ENCODE measurements at places on chromosomes 2 and 18.

- DNase-seq, result no peak
Measured at GRCh38 chr2:222960126-222960525, 91.9 kb upstream of the KCNE4 start.

DNA sequence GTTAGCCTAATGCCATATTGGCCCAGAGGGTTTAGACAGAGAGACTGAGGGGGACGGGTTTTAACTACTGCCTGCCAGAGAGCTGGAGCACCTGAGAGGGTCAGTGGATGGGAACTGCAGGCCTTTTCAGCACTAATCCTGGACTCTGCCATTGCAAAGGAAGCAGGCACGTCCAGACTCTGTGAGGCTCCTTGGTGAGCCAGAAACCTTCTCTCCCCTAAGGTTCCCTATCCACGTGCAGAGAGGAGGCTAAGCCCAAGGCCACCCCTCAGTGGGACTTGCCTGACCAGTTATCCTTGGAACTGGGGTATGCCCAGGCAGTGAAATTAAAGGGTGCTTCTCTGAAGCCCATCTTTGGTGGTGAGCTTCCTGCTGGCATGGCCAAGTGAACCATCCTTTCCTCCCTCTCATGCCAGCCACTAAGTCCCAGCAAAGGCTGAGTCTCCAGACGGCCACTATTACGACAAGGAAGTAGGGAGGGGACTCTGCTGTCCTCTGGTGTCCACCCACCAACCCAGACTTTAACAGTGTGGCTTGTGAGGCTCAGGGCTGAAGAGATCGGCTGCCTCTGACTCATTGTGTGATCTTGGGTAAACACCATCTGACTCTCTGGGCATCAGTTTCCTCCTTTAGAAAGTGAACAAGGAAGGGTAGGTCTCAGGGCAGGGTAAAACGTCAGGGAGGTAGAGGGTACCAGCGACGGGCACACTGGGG, 3.9 kb upstream of the MLPH start:
- DNase-seq, result no peak

DNA sequence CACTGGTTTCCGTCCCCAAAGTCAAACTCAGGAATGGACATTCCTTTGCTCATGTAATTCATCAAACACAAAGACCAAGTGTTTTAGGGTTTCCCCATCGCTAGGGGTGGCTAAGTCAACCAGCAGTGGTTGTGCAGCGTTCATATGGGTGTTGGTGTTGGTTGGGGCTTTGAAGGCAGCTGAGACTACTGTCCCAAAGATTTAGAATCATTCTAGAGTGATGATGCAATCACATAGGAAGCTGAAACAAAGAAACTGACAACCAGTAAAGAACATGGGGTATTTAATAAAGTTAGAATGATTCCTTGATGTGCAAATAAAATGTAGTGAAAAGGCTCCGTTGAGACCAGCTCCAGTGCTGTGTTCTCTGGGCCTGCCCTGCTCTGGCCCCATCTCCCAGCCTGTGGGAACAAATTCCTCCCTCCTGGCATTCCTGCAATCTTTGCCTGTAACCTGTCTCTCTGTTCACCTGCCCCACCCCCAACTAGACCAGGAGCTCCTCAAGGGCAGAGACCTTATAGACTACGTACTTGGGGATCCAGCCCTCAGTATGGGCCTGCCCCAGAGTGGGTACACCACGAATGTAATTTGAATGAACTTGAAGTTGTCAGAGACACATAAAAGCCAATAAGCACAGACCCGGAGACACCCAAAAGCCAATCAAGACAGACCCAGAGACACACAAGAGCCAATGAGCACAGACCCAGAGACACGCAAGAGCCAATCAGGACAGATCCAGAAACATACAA, 191.7 kb upstream of the TWIST2 start:
- DNase-seq, result no peak

- DNase-seq, result no peak
Measured at GRCh38 chr18:50190926-50191325, 4.0 kb downstream of the MYO5B start.

DNA sequence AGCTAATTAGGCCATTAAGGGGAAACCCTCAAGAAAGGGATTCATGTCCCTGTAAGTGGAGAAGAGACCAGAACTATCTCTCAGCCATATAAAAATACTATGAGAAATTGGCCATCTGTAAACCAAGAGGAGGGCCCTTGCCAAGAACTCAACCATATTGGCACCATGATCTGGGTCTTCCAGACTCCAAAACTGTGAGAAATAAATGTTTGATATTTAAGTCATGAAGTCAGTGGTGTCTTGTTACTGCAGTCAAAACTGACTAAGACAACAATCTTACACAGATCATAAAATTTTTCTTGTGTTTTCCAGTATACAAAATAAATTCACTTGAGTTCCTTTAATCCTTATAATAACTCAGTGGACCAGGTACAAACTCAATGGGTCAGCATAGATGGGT, 589.8 kb upstream of the CDH2 start:
- DNase-seq, result no peak

GRCh38 chr2:198525211-198525969, 721.0 kb downstream of the PLCL1 start:
- no peak for DNase-seq

DNA sequence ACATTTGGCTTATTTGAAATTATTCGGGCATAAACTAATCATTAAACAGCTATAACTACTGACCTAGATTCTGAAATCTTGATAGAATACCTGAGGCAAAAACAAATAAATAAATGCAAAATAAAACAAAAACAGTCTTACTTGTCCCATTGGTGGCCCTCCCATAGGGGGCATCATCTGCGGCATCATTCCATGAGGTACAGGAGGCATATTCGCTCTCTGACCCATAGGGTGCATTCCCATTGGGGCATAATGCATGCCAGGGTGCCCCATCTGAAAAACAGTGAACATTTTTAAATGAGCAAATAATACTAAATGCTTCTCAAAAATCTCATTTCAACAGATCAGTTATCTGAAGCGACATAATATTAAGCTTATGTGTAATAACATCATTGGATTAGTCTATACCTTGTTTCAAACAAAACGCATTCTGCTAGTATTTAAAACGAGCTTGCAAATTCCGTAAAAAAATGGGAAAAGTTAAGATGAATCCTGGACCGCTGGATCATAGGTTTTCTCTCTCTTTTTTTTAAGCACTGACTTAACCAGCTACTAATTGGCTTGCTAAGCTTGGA, 1.3 kb downstream of the PRPF40A start:
- no peak for DNase-seq

DNA sequence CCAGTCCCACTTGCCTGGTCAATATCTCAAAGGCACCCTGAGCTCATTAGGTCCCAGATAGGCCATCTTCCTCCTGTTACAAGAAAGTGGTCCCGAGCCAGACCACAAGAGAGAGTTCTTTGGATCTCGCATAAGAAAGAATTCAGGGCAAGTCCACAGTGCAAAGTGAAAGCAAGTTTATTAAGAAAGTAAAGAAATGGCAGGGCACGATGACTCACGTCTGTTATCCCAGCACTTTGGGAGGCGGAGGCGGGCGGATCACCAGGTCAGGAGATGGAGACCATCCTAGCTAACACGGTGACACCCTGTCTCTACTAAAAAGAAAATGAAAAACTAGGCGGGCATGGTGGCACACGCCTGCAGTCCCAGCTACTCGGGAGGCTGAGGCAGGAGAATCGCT, 10.8 kb upstream of the SMAD7 start:
- DNase-seq, result no peak

DNA sequence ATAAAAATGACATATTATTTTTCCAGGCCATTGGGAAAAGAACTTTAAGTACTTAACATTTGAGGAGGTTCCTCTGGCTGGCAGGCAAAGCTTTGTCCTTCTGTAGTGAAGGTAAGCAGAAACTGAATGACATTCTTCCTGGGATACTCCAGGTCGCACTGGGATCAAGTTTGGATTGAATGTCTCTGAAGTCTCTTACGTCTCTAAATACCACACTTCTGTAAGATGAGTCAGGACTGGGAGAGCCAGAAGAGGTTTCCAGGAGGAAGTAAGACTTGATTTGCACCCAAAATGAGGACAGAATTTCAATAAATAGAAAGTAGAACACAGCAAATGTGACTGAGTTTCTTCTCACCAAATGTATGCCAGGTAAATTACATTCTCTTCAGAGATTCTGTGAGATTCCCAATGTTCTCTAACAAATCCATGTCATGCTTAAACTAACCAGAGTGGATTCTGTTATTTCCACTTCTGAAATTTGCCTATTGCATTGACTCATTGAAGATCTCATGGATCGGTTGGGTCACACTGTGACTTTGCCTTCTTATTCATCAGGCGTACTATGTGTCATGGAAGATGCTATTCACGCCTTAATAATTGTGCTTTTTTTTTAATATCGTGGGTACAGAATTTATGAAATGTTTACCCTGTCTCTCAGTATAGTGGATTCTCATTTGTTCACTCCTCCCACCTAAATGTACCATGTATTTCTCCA, 25.5 kb upstream of the VIT start:
- DNase-seq, result no peak

GRCh38 chr2:201699416-201699815, 972 bp upstream of the MPP4 start:
- no peak for DNase-seq

GRCh38 chr2:11920993-11921583, 174.7 kb downstream of the LPIN1 start:
- DNase-seq, result no peak

GRCh38 chr2:171319164-171319810, 114.5 kb downstream of the METTL8 start:
- DNase-seq, result no peak

DNA sequence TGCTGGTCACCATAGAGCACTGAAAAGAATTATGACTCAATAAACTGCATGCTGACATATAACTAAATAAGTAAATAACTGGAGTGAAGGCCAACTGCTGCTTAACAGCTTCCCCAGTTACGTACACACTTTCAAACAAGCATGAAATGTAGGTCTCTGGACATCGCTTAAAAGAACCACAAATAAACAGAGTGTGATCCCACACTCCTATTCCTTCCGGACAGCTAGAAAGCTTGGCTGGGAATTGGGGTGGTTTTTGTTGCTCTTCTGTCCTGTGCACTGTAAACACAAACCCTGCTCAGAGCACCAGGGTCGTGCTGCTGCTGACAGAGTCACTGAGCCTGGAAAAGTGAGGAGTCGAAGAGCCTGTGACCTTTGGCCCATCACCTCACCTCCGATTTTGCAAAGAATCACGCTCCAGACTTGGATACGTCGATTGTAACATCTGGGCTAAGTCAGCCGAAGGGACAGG, 162.7 kb upstream of the NT5C1B start:
- DNase-seq, result no peak

GRCh38 chr18:8602040-8602439, 7.2 kb upstream of the RAB12 start:
- no peak for DNase-seq

- DNase-seq, result no peak
Measured at GRCh38 chr2:1997409-1997808, 253.1 kb upstream of the PXDN start.

- DNase-seq, result no peak
Measured at GRCh38 chr2:201644001-201644400, 698 bp upstream of the TMEM237 start.

DNA sequence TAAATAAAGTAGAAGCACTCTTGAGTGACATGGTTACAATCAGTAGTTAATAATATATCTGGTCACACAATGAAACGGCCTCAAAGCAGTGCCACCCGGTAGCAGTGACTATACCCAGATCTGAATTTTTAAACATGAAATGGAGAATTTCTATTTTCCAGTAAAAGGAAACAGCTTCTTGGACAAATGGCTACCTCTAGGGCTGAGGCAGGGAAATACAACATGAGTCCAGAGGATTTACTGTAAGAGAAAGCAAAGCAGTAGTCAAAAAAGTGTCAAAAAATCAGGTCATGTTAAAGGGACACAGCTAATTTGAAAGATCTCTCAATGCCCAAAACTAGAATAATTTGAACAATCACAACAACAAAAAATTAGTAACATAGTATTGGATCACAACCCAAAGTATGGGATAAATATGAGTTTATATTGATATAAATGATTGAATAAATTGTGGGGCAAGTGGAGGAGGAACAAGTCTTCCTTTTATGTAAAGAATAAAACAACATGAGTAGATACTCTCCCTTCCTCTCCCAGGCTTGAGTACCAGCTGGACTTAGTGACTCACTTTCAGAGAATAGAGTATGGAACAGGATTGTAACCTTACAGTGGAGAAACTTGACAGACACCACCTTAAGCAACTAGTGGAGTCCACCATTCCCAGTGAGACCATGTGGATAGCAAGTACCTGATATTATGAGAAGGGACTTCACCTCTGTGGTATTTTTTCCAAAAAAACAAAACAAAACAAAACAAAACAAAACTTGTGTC, 180.8 kb downstream of the MBD2 start:
- DNase-seq, result no peak

GRCh38 chr18:24991141-24992060, 360.6 kb downstream of the ZNF521 start:
- DNase-seq, result no peak

GRCh38 chr2:183079139-183079775, 710 bp downstream of the DUSP19 start:
- DNase-seq, result no peak

- DNase-seq, result no peak
Measured at GRCh38 chr2:239077260-239077659, 229.4 kb downstream of the TWIST2 start.

DNA sequence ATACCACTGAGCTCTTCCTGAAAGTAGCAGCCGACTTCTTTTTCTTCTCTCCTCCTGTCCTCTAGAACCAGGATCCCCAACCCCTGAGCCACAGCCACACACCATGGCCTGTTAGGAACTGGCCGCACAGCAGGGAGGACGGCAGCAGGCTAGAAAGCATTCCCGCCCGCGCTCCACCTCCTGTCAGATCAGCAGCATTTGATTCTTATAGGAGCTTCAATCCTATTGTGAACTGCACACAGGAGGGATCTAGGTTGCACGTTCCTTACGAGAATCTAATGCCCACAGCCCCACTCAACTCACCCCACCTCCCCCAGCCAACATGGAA, 179.1 kb upstream of the SH3BP4 start:
- DNase-seq, result no peak

DNA sequence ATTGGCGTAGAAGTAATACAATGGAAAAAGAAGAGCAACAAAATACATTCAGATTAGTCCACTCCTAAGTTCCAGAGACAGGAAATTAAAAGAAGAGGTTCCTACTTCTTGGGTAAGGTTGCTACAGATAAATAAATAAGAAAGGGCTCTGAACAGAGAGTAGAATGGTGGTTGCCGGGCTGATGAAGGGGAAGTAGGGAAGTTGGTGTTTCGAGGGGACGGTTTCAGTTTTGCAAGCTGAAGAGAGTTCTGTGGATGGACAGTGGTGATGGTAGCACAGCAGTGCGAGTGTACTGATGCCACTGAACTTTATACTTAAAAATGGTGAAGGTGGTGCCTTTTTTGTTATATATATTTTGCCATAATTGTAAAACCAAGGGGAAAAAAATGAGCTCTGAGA, 48.2 kb downstream of the CABYR start:
- no peak for DNase-seq

DNA sequence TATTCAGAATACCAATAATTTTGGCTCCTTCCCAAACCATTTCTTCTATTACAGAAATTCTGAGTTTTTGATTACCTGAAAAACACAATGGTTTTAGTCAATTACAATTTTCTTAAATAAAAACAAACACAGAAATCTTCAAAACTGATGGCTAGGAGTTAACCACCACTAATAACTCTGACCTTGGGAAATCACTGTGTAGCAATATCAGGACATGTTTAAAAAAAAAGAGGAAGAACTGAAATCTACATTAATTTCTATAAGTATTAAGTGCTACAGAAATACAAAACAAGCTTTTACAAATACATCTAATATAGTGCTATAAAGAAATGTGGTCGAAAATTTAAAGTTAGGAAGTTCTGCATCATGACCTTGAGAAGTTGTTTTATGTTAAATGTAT, 14.9 kb downstream of the L3MBTL4 start:
- DNase-seq, result no peak

GRCh38 chr2:1586251-1586922, 157.9 kb downstream of the PXDN start:
- no peak for DNase-seq

- DNase-seq, result no peak
Measured at GRCh38 chr2:80893711-80894110, 589.2 kb upstream of the LRRTM1 start.
